Naive thymus-derived CD4-positive, alpha-beta T cell (primary cell): ENCODE measurements at places on chromosomes 2 and 18.

- no peak for DNase-seq
Measured at GRCh38 chr2:37011130-37011529, 44.8 kb upstream of the STRN start.

- no peak for DNase-seq
Measured at GRCh38 chr2:158996378-158996993, 28.0 kb downstream of the TANC1 start.

DNA sequence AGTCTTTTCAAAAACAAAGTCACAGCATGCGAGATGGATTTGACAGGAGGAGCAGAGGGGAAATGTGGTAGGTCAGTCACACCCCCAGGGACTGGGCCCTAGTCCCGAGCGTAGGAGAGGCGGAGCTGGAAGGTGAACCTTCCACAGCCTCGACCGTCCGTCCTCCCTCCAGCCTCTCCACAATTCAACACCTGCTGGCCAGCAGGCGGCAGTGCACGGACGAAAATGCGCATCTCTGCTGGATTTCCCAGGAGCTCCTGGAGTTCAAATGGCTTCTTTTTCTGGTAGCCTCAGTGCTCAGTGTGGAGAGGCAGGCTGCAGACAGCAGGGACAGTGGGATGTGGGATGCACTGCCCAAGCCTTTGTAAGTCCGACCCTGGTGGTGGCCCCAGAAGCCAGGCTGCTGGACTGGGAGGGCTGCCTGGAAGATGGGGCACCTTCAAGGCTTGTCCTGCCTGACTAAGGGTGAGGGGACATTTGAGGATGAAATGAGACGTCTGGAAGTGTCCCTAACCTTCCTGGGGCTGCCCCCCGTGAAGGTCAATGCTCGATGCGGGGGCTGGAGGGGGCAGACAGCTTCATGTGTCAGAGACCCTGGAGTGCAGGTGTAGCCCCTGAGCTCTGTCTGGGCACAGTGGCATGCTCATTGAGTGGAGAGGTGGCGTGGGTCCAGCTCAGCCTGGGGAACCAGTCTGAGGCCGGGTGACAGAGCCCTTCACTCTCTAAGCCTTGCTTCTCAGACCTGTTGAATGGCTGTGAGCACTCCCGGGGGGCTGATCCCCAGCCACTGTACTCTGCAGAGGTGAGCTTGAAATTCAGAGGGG lies 189.5 kb downstream of the TFCP2L1 start:
- no peak for DNase-seq

- no peak for DNase-seq
Measured at GRCh38 chr2:113283704-113284284, 5.1 kb upstream of the PAX8 start.

GRCh38 chr2:28639836-28640235 lies 111.8 kb upstream of the PPP1CB start:
- DNase-seq = no peak

GRCh38 chr18:51074605-51075004 lies 44.6 kb downstream of the SMAD4 start:
- DNase-seq = no peak
